Activated CD4-positive, alpha-beta memory T cell treated with anti-CD3 and anti-CD28 coated beads, Interleukin-2, amount 10 ng/mL, durations not matched to agents 7 days and 5 days (primary cell): ENCODE measurements at places on chromosomes 7 and 10. TPM values are rescaled to one million over a fixed set of nuclear protein-coding genes. Genes with fewer than 3 reads are reported as not detected.

DNA sequence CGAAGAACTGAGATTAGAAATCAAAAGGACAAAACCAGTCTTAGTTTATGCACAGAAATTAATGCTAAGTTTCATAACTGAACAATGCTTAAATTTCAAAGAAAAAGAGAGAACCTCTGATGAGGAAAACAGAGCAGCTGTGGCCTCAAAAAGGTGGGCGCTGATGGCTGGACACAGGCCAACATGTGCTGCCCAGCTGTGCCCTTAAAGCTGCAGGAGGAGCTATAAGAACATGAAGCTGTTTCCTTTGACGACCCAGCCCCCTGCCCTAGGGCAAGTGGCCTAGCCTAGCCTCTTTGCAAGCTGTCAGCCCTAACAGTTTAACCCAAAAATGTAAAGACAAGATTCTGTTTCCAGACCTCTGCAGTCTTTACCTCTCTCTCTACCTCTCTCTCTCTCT, 107.7 kb downstream of the GRID1 start:
- DNase-seq = no peak

- no peak for DNase-seq
Measured at GRCh38 chr7:81811956-81812865, 42.4 kb upstream of the HGF start.

The FAM237B gene
- not detected for total RNA-seq

The CRYGN gene
- total RNA-seq = not detected
